ENCODE measurements at places on chromosomes 1 and 21.

DNA sequence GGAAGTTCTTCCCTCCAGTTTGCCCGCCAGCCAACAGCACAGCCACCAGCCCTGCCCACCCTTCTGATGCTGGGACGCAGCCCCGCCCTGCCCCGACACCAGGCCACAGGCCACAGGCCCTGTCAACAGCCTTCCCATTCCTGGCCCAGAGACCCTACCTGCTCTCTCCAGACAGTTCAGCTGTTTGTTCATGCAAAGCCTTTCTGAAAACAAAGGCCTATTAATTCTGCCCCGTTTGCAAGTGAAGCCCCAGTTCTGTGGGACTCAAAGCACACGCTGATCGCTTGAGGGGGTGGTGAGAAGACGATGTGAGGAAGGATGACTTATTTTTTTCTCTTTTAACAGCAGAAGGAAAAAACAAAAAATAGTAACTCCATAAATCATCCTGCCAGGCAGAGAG, 55.4 kb upstream of the KIF26B start:
- DNase-seq: no peak

GRCh38 chr1:167893798-167894197, 20.1 kb downstream of the ADCY10 start:
- no peak for DNase-seq

- DNase-seq: no peak
Measured at GRCh38 chr1:8629241-8630091, 188.0 kb downstream of the RERE start.

GRCh38 chr1:198560161-198560560, 19.7 kb upstream of the ATP6V1G3 start:
- DNase-seq: no peak

GRCh38 chr1:16055613-16056520, 12.3 kb downstream of the CLCNKB start:
- DNase-seq: peak; percentile 87

GRCh38 chr1:103779932-103780331, 30.2 kb downstream of the AMY1C start:
- DNase-seq: no peak

DNA sequence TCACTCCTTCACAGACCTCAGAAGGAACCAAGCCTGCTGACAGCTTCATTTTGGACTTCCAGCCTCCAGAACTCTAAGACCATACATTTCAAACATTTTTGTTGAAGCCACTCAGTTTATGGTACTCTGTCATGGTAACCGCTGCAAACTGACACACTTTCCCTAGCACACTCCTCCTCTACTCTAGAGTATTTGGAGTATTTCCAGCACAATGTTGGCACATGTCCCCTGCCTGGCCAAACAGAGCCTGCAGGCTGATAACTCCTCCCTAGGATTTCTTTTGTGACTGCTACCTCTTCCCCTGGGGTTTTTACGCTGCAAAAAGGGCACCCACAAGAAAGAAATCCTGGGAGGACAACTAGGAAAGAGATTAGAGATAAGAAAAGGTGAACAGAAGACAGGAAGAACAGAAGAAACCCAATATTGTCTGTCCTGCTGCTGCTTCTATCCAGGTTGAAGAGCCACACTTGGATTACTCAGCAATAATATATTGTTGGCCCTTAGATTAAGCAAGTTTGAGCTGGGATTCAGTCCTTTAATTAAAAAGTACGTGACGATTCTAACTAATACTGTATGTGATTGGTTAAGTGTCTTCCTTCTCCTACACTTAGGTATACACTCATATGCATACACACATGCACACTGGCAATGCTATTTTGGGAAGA, 844.1 kb downstream of the LTN1 start:
- DNase-seq: no peak

All from HuH-7.5 (cell line).